Temporal lobe (tissue), 4 donors: ENCODE measurements at places on chromosomes 2 and 18. TPM values are rescaled to one million over a fixed set of nuclear protein-coding genes. Genes with fewer than 3 reads are reported as not detected.

Gene EVA1A
- 0.98 TPM for total RNA-seq

Gene MAP3K19
- 1.7 TPM for total RNA-seq

Gene RGPD4
- total RNA-seq: 0.25 TPM

Gene DYTN
- not detected for total RNA-seq

Gene VRK2
- 4.2 TPM for total RNA-seq

Gene TNS1
- 7.1 TPM for total RNA-seq

Gene ABHD3
- 6.6 TPM for total RNA-seq

Gene WNT10A
- not detected for total RNA-seq

Gene ESPNL
- total RNA-seq: under 0.01 TPM

Gene SLC4A3
- total RNA-seq: 22.9 TPM

Gene STRADB
- 66.6 TPM for total RNA-seq

Gene RBM45
- total RNA-seq: 13.5 TPM

Gene PCARE
- total RNA-seq: under 0.01 TPM

Gene CPSF3
- total RNA-seq: 38.8 TPM

Gene ERLEC1
- 66.9 TPM for total RNA-seq

Gene TCF23
- total RNA-seq: not detected

Gene TUBB6
- 19.7 TPM for total RNA-seq

Gene DSG1
- total RNA-seq: 0.49 TPM

Gene STAMBP
- 16.7 TPM for total RNA-seq

Gene CCDC68
- total RNA-seq: 1.2 TPM

Gene GNLY
- not detected for total RNA-seq

Gene ADCYAP1
- 4.4 TPM for total RNA-seq

Gene SLC16A14
- total RNA-seq: 41.6 TPM

Gene SPAG16
- 79.9 TPM for total RNA-seq

Gene BMPR2
- total RNA-seq: 91.7 TPM

Gene UGT1A3
- total RNA-seq: not detected

Gene RGPD6
- 82.9 TPM for total RNA-seq

Gene ANKRD23
- 5.2 TPM for total RNA-seq

Gene PREB
- 20.9 TPM for total RNA-seq

Gene CAB39
- 88.3 TPM for total RNA-seq

Gene GPR39
- total RNA-seq: 1.7 TPM

Gene ALLC
- total RNA-seq: not detected

Gene AMER3
- total RNA-seq: 26.8 TPM

Gene SERPINE2
- total RNA-seq: 41.1 TPM

Gene ASXL3
- 91.7 TPM for total RNA-seq

Gene KCNS3
- total RNA-seq: 1.7 TPM

Gene PPP1R1C
- 0.49 TPM for total RNA-seq

Gene ACKR3
- total RNA-seq: 7.1 TPM

Gene RASGRP3
- total RNA-seq: 5.4 TPM

Gene INPP4A
- total RNA-seq: 63.2 TPM

Gene LDLRAD4
- total RNA-seq: 63.4 TPM

Gene COLEC12
- 13.8 TPM for total RNA-seq

Gene TNFRSF11A
- total RNA-seq: under 0.01 TPM

Gene MOGAT1
- total RNA-seq: not detected

Gene IL37
- not detected for total RNA-seq

Gene KLHL41
- total RNA-seq: 1.7 TPM

Gene CD8B2
- total RNA-seq: under 0.01 TPM

Gene SKOR2
- not detected for total RNA-seq

Gene ASPRV1
- 1.7 TPM for total RNA-seq

Gene NFU1
- 32.9 TPM for total RNA-seq

Gene CSRNP3
- 184 TPM for total RNA-seq

Gene EPHA4
- 134 TPM for total RNA-seq

Gene SPC25
- 5.4 TPM for total RNA-seq

Gene DQX1
- total RNA-seq: 0.98 TPM

Gene REG1B
- not detected for total RNA-seq

Gene DNAJC5G
- not detected for total RNA-seq

Gene ASIC4
- 3.4 TPM for total RNA-seq

Gene NCL
- total RNA-seq: 157 TPM
